Left lung (tissue), 14 donors: ENCODE measurements at places on chromosomes 3 and 15. TPM values are rescaled to one million over a fixed set of nuclear protein-coding genes. Genes with fewer than 3 reads are reported as not detected.
A peak's percentile ranks its signal among the peaks of the same experiment; 100 is the strongest.

RTP1 gene
- not detected for total RNA-seq

GRCh38 chr15:38944536-38944935 is 379.9 kb upstream of the RASGRP1 start:
- H3K36me3 ChIP-seq = no peaks in the 10 kb centered on the region
- DNase-seq = no peak
- H3K4me3 ChIP-seq = no peak overlapping the region
- no peak overlapping the region for H3K27ac ChIP-seq
- no peaks in the 10 kb centered on the region for H3K4me1 ChIP-seq

GRCh38 chr3:143302638-143303171 is 183.1 kb downstream of the CHST2 start:
- peak overlapping the region; percentile 3 for H3K27ac ChIP-seq
- H3K4me3 ChIP-seq = no peak overlapping the region
- peak; percentile 67 for DNase-seq
- peaks cover 14% of the 10 kb centered on the region for H3K4me1 ChIP-seq
- no peaks in the 10 kb centered on the region for H3K36me3 ChIP-seq

GRCh38 chr3:148729476-148730055 is 31.9 kb downstream of the AGTR1 start:
- H3K27ac ChIP-seq = no peak overlapping the region
- H3K27me3 ChIP-seq = no peaks in the 10 kb centered on the region
- no peak overlapping the region for H3K4me3 ChIP-seq
- no peaks in the 10 kb centered on the region for H3K36me3 ChIP-seq
- DNase-seq = no peak
